NCI-H2029 treated with DMSO at 0.1 percent for 48 hours (cell line): ENCODE measurements at places on chromosomes 5 and 9.

DNA sequence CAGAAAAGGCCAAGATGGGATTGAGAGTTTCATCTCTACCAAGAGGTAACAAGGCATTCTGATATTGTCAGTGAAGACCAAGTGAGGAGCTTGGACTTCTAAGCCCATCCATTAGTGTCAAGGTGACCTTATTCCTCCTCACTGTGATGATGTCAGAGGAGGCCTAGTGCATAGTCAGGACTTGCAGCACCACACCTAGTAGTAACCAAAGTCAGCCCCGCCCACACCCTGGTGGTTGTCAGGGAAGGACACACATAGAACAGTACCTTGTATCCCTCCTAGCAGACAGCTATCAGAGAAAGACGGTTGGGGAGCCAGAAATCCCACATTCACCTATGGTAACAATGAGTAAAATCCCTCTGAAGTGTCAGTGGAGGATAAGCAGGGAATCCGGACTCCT is 111.7 kb downstream of the AP3B1 start:
- no peak for DNase-seq

GRCh38 chr5:119814655-119815054 is 185.3 kb downstream of the FAM170A start:
- DNase-seq: no peak

- DNase-seq: no peak
Measured at GRCh38 chr5:114660791-114661190, 298.9 kb downstream of the KCNN2 start.

GRCh38 chr5:90528601-90529193 is 687 bp downstream of the LYSMD3 start:
- DNase-seq: no peak

DNA sequence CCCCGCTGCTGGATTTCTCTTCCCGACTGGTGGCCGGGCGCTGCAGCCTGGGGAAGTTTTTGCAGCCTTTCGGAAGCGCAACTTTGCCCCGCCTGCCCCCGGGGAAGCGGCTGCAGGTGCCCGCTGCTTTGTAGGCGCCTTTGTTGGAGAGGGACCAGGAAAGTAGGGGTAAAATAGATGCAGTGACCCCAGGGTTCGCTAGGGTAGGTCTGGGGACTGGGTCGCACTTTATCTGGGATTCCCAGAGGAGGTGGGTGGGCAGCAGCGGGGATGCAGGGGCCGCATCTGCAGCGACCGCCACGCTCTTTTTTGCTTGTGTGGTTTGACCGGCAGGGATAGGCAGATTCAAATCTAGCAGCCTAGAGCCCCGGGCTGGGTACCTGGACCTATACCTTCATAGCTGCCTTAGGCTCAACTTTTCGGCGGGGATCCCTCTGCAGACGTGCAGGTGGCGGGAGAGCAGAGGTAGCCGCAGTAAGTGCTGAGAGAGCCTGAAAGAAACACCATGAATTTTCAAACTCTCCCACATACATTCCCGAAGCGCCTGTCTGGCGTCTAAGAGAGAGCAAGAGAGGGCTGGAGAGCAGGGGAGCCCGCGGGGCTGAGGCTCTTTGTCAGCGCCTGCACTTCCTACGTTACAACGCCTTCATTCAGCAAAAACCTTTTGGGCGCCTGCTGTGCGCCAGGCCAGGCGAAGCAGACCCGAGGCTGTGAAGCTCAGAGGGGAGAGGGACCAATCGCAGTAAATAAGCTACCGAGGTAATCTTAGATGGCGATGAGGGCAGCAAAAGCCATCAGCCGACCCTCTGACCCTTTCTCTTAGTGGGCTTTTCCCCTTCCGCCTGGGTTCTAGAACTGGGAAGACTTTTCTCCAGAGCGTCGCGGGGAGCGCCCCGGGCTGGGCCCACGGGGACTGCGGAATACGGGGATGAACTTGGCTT is 642 bp downstream of the SV2C start:
- DNase-seq: no peak
